ENCODE measurements at places on chromosomes 2 and 18.

- no peak for DNase-seq
Observed at GRCh38 chr2:96353032-96353561, 17.5 kb downstream of the NCAPH start.

DNA sequence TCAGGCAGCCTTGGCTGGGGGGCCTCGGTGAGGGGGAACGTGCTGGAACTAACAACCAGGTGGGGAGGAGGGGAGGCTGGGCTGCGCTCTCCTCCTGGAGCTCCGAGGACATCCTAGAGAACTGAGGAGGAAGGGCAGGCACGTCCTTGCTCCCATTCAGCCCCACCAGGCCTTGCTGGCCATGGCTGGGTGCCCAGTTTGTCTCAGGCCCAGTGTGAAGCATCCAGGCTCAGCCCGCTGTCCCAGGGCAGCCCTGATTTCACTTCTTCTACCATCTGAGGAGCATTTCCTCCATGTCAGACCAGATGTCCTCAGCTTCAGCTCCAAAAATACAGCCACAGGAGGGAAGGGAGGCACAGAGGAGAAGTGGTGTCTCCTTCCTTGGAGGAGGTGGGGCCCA lies 125.4 kb downstream of the CELF4 start:
- DNase-seq, result no peak

- DNase-seq, result no peak
Observed at GRCh38 chr2:59173325-59173724, 932.2 kb upstream of the FANCL start.

GRCh38 chr2:70104231-70105111 lies 17.2 kb downstream of the PCBP1 start:
- DNase-seq, result no peak

GRCh38 chr2:100197631-100198153 lies 55.3 kb upstream of the AFF3 start:
- DNase-seq, result no peak

GRCh38 chr2:102508863-102509262 lies 35.8 kb downstream of the SLC9A4 start:
- DNase-seq, result no peak

DNA sequence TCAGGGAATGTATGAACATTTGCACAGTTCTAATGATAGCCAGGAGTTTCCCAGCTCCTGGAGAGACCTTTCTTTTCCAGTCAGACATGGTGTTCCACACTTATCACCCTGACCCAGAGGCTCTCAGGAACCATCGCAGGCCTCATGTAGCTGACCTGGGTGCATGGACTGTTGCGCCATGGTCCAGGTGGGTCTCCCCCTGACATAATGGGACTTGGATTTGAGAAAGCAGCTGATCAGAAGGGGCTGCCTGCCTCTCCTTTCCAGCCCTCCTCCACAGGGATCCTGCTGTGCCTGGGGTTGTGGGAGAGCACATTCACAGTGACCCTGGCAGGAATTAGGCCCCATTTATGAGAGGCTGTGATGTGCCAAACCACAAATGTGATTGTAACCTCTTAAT lies 133.4 kb upstream of the ALPP start:
- no peak for DNase-seq

- DNase-seq, result no peak
Observed at GRCh38 chr2:62407401-62407800, 98.6 kb downstream of the TMEM17 start.

GRCh38 chr18:33928231-33928630 lies 296.5 kb downstream of the NOL4 start:
- no peak for DNase-seq

GRCh38 chr18:21918693-21919092 lies 178.1 kb downstream of the MIB1 start:
- no peak for DNase-seq

- no peak for DNase-seq
Observed at GRCh38 chr18:76679259-76679658, 143.1 kb upstream of the ZNF236 start.

GRCh38 chr2:27155069-27155520 lies 6.3 kb downstream of the TCF23 start:
- no peak for DNase-seq
